ENCODE measurements at places on chromosomes 16 and 17.
A peak's percentile ranks its signal among the peaks of the same experiment; 100 is the strongest.

DNA sequence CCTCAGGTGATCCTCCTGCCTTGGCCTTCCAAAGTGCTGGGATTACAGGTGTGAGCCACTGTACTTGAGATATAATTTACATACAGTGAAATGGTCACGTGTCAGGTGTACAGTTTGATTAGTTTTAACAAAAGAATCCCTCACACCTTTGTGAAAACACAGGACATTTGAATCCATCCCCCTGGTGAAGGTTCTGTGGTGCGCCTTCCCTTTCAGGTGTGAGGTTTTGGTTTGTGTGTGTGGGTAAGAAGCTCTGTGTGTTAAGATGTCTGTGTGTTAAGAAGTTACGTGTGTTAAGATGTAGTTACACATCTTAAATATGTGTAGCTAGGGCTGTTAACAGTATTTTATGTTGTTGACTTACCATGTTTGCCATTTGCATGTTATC lies 4.4 kb downstream of the SEC14L1 start:
- no peak for DNase-seq

DNA sequence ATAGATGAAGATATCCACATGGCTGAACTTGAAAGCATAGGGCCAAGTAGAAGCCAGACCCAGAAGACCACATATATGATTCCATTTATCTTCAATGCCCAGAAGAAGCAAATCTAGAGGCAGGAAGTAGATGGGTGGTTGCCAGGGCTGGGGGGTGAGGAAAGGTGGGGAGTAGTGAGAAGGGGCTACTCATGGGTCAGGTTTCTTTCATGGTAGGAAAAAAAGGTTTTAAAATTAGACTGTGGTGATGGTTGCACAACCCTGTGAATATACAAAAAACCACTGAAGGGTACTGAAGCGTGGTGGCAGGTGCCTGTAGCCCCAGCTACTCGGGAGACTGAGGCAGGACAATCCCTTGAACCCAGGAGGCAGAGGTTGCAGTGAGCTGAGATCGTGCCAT lies 5.4 kb downstream of the CD2BP2 start:
- no peak for DNase-seq

DNA sequence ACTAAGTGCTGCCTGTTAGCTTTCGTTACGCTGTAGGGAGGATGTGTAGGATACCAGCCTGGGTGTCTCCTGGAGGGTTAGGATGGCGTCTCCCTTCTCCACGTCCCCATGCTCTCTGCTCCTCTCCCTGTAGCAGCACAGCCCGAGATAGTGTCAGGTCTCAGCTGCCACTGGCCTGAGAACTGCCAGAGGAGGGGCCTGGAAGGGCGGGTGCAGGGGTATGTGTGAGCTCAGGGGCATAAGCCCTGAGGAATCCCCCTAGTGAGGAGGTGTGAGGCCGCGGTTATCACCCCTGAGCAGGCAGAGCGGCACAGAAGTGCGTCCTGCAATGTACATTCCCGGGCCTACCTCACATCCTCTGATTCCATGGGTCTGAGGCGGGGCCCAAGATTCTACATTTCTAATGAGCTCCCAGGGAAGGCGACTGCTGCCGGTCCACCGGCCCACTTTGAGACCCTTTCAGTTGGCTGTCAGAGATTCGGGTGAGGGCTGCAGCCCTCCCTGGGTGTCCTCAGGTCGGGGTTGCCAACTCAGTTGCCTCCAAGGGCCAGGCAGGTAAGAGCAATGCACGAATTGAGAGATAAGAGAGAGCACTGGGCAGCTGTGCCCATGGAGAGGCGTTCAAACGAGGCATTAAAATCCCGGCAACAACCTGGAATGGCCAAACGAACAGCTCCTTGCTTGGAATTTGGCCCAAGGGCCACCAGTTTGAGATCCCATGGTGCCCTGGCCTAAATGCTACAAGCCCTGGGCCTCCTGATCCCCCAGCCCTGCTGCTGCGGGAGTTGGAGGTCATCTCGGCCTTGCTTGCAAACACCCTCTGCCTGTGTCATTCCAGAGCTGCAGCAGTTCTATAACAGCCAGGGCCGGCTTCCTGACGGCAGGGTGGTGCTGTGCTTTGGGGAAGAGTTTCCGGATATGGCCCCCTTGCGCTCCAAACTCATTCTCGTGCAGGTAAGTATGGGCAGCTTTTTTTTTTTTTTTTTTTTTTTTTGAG lies 20.6 kb downstream of the IRF8 start:
- DNase-seq = no peak

GRCh38 chr17:43832168-43832975 lies 574 bp downstream of the MPP3 start:
- DNase-seq = peak; percentile 85

DNA sequence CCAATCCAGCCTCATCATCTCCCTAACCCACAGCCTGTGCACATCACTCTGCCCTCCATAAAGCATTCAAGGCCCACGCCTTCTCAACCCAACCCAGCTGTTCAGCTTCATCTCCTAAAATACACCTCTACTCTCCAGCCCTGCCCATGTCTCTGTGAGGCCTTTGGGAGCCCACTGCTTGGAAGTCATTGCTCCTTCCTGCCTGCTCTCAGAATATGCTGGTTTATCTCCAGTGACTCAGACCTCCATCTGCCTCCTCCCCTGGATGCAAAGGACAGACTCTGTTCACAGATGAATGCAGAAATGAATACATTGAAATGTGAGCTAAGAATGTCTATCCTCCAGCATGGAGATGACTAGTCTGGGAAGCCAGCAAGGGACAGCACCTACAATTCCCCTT lies 19.0 kb downstream of the KCNG4 start:
- no peak for DNase-seq

DNA sequence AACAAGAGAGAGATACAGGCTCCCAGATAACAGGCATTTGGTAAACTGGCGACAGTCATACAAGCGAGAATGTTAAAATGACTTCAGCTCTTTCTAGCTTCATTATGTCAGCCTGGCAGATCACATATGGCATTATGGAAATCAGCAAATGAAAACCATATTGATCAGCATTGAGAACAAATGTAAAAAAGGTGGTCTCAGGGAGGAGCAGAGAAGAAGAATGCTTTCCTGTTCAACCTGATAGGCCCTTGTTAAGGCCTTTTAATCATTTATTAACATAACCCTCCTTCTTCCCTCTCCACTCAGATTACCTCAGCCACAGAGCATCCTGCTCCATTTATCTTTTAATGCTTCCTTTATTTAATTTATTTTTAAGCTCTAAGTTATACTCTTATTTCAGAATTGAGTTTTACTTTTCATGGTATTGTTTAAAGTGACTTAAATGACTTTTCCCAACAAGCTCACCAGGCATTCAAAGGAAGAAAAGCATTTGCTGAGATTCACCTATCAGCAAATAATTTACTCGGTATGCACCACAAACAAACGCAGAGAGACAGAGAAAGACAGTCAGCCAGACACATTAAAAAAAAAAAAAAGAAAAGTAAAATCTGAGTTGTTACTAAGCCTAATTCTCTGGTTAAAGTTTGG lies 243.9 kb upstream of the TBX2 start:
- DNase-seq = no peak

DNA sequence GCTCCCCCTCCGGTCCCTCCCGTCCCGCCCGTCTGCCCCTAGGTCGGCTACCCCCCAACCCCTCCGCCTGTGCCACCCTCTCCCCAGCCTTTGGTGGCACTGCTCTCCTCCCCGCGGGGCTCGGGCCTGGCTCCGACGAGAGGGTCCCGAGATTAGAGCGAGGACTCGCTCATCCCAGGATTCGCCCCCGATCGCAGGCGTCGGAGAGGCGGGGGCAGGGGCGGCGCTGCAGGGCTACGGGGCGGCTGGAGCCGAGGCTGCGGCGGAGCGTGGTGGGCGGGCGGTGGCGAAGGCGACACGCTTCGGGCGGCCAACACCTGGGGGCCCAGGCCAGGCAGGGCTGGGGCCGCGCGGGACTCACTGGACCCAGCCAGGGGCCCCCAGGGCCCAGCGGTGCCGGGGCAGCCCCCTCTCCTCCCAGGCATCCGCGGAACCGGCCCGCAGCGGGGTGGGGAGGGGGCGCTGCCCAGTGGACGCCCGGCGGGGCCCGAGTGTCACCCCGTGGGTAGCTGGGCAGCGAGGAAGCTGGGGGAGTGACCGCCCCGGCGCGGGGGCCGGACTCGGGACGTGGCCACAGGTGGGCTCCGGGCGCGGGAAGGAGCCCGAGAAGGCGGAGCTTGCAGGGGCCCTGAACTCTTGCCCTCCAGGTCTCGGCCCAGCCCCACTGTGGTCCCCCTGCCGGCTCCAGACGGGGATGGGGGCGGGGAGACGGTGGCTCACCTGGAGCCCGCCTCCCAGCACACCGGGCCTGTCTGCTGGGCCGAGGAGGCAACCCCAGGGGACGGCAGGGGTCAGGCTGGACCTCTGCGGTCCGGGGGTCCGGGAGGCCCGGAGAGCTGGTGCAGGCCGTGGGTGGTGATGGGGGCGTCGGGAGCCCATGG lies 1.5 kb downstream of the MGAT5B start:
- DNase-seq = no peak

DNA sequence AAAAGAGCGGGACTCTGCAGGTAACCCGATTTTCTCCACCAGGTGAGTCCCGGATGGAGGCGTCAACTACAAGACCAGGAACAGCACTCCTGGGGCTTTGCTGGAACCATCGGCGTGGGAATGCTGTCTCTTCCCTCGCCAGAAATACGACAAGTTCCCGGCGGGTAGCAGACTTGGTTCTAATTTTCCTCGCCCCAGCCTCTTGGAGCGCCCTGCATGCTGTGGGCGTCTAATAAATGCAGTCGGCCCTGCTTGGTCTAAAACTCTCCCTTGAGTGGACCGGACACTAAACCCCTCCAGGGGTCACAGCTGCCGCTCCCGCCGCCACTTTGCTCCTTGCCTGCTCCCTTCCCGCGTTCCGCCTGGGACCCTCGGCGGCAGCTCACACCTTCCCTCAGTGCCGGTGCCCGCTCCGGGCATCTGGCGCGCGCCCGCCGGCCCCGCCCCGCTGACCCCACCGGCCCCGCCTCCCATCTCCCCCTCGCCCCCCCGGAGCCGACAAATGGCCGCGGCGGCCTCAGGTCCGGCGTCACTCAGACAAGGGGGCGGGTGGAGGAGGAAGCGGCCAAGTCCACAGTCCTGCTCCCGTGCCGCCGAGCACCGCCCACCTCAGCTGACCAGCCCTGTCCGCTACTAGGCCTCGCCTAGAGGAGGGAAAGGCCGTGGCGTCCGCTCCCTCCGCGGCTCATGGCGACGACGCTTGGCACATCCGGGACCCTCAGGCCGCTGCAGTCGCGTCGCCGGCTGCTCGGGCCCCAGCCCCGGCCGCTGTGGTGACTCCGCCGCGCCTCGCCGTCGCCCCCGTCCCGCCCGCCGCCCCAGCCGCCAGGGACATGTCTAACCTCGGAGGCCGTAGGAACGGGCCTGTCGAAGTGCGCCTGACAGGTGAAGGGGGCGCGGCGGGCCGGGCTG lies 65.8 kb downstream of the KPNA2 start:
- peak; percentile 98 for DNase-seq

DNA sequence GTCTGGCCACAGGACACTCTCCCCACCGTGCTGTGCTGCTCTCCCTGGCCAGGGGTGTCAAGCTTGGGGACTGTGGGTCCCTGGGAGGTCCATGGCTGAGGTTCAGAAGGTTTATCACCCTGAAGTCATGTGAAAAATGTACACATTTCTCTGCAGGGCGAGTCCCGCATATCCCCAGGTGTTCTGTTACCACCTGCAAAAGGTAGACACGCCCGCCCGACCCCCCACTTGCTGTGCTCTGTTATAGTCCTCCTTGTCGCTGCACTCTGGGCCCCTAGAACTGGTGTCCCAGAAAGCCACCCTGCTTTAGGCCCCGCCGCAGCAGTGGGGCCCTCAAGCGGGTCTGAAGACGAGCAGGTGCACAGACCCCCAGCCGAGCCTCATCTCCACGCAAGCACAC lies 11.8 kb downstream of the JPT2 start:
- no peak for DNase-seq

GRCh38 chr16:70157105-70157476 lies 16.5 kb upstream of the CLEC18C start:
- no peak for DNase-seq

GRCh38 chr16:88618182-88618955 lies 20.0 kb upstream of the IL17C start:
- DNase-seq = no peak

DNA sequence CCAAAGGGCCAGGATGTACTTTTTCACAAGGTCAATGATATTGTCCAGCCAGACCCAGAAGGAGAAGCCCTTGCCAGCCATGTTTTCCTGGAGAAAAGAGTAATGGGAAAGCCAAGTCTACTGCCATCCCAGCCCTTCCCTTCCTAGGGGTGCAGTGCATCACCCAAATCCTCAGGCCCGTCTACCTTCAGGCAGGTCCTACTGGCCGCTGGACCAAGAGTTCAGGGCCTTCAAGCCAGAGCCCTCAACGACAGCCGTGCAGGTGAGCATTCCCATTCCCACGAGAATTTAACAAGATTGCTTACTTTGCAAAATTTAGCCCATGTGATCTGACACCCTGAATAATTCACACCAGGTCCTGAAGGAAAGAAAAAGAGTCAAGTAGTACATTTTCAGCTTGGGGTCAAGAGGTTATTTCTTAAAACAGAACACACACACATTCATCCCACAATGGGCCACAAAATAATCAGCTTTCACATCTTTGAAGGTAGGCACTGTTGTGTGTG lies 35.0 kb downstream of the STAT5A start:
- DNase-seq = no peak

GRCh38 chr17:63919311-63919723 lies 678 bp upstream of the GH1 start:
- peak; percentile 67 for DNase-seq

- no peak for DNase-seq
These were observed 16.6 kb downstream of the KIAA0753 start for GRCh38 chr17:6623941-6624340.

- DNase-seq = no peak
These were observed 93.6 kb downstream of the HS3ST4 start for GRCh38 chr16:25785361-25785760.

DNA sequence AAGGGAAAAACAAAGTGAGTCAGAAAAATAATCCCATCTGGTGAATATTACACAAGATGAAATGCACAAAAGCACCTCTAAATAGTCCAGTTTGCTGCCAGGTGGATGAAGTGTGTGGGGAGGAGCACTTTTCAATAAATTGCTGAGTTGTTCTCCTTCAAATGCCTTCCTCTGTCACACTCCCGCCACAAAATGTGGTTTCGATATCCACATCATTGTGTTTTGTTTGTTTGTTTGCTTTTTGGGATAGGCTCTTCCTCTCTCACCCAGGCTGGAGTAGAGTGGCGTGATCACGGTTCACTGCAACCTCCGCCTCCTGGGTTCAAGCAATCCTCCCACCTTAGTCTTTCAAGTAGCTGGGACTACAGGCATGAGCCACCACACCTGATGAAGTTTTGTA lies 24.6 kb upstream of the SHISA9 start:
- no peak for DNase-seq

- no peak for DNase-seq
These were observed 12.7 kb upstream of the FLYWCH1 start for GRCh38 chr16:2898831-2899563.

DNA sequence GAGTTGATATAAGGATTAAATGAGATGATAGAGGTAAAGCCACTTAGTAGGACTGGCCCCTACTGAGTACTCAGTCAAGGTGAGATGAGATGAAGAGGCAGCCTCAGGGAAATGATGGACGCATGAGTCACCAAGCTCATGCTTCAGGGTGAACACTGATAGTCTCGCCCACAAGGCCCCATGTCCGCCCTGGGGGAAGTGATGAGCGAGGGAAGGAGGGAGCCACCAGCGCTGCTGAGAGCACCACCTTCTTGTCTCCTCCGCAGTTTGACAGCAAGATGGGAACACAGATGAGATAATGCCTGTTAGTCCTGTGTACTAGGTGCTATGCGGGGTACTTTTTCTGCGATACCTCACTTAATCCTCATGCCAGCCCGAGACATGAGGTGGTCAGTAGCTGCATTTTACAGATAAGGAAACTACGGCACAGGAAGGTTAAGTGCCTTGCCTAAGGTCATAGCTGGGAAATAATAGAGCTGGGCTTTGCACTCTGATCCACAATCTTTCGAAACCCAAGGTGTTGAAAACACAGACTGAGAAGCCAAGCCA lies 383.0 kb downstream of the CPPED1 start:
- no peak for DNase-seq

All from DMS53 (cell line).